ENCODE measurements at places on chromosomes 4 and X.

- no peak for DNase-seq
These were observed 8.2 kb upstream of the TLR10 start for GRCh38 chr4:38791010-38791409.

- DNase-seq, result no peak
These were observed 156.7 kb downstream of the TRIML1 start for GRCh38 chr4:188295899-188296298.

DNA sequence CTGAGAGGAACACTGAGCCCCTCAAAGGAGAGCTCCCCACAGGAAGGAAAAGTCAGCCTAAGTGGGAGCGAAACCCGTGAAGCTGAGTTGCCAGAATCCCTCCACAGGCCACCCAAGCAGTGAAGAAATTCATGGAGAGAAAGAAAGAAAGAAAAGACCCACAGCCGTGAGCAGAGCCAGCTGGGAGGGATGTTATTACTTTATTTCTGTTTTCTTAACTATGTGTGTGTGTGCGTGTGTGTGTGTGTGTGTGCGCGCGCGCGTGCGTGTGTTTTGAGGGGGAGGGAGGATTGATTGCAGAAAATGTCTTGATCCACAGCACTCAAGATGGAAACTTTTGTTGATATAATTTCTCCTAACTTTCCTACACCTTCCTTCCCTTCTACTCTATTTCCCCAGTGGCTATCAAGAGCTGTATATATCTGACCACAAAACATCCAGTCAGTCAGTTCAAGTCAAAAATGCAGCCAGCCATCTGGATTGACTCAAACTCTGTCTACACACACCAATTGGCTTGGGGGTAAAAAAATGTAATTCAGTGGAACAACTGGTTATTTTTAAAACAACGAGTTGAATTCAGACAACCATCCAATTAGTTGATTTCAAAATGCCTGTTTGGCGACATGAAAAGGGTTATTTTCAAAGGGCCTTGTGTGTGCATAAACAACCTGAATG lies 13.8 kb upstream of the GPC3 start:
- no peak for DNase-seq

- peak; percentile 31 for DNase-seq
These were observed 66.0 kb upstream of the GEMIN8 start for GRCh38 chrX:14095702-14096101.

GRCh38 chrX:83508006-83508405 lies at the start of gene POU3F4:
TSS of gene POU3F4 (plus strand) at chrX:83508290. CDS start at chrX:83508325, 35 bp downstream.
- no peak for DNase-seq

DNA sequence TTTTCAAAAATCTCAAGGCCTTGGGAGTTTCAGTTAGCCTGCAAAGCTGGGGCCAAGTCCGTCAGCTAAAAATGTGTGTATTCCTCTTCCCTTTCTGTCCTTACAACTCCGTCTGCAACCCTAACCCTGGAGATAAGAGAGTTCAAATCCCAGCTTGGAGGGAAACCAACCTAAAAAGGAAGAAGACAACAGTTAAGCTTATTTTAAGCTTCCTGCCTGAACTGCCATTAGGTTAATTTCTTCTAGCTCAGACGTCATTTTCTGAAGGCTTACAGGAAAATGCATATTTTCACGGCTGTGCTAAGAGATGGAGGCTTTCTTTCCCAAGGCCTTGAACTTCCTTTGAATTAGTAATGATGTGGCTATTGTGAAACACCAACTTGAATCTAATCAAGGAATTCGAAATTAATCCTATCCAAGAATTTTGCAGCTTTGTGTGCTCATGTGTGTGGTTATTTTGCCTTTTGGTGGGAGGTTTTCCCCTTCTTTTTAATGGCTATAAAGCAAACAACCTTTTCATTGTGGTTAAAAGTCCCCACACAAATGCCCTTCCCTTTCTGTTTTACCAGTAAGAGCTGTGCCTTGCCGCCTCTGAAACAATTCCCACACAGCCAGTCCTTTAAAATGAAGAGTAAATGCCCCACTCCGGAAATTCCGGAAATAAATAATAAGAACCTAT lies 103.5 kb downstream of the IRF2 start:
- no peak for DNase-seq

DNA sequence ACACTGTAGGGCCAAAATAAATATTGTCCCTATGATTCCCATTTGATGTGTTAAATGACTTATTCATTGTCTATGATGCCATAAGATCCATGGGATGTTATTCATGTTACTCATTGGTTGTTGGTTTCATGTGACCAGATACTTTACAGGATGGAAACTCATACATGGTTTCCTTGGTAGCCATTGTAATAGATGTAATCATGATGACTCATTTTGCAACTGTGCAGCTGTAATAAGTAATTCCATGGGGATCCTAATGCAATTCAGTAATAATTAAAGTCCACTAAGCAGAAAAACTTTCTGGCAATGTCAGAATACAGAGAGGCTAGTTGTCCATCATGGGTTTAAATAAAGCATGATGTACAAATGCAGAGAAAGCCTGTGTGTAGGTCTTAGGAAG lies 389.7 kb upstream of the NR3C2 start:
- DNase-seq, result peak; percentile 90

DNA sequence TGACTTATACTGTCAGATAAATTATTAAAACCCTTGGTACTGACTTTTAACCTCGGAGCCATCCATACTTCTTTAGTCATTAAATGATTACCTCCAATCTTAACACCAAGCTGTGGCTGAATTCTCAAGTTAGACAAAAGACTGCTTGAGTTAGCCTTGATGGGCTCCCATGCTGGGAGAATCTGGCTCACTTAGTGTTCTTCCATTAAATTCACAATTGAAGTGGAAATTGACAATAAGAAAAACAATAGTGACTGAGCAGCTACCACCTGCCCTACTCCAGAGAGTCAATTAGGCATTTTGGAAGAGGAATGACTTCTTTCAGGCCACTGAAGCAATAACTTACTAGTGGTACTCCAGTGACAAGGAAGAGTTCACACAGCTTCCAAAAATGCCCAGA lies 503.0 kb upstream of the CPXCR1 start:
- no peak for DNase-seq

GRCh38 chr4:123547216-123548165 lies 150.9 kb downstream of the SPRY1 start:
- DNase-seq, result no peak

GRCh38 chrX:1397001-1397400 lies 5.1 kb upstream of the SLC25A6 start:
- no peak for DNase-seq

DNA sequence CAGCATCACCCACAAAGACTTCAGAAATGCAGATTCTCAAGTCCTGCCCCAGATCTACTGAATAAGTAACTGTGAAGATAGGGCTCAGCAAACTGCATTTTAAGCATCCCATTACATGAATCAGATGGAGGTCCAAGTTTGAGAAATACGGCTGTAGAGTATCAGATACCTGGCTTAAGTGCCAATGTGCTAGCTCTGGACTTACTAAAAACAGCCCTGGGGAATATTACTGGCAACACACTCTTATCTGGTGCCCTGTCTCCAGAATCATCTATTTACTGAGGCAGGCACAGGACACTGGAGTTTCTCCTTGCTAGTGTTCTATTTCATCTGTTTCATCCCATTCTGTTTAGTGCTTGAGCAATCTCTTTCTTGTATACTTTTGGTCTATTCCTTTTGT lies 105.1 kb downstream of the SPOCK3 start:
- DNase-seq, result no peak

DNA sequence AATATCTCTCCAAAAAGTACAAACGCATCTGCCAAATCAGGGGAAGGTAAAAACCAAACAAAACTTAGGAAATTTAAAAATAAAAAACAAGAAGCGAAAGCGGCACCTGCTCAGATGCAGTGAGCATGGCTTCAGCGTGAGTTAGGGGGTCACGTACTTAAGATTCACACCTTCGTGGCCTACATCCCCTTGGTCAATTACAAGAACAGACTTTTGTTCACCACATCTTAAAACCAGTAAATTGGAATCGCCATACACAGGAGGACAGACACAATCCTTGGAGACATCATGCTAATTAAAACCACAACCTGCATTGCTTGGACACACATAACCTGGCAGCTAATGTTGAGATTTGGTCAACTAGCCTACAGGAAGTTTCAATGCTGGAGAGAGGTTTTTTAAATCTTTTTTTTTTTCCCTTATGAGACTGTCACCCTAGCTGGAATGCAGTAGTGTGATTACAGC lies 12.5 kb upstream of the SEL1L3 start:
- DNase-seq, result no peak

All from glomerular endothelial cell (primary cell).